ENCODE measurements at places on chromosomes 2 and 18.

- H3K27me3 ChIP-seq: no peaks in the 10 kb centered on the region
- H3K4me1 ChIP-seq: no peaks in the 10 kb centered on the region
- no peak overlapping the region for H3K27ac ChIP-seq
- DNase-seq: no peak
These were observed 3.6 kb downstream of the LDLRAD4 start for GRCh38 chr18:13221869-13222855.

DNA sequence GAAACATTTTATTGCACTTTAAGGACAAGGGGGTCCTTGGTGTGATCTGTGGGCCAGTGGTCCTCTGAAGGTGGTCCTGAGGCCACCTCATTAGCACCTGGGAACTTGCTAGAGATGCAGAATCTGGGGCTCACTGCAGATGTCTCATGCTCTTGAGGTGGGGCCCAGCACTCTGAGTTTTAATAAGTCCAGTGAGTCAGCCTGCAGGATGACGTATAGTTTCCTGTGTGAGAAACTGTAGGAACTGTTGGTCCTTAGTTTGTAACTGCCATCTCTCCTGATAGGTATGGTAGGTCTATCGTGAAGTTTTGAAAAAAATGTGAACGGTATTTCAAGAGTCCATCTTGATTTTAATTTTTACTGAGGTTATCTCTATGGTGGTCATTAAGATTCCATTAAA lies 2.8 kb downstream of the TRPM8 start:
- no peak overlapping the region for H3K4me3 ChIP-seq
- no peaks in the 10 kb centered on the region for H3K36me3 ChIP-seq
- no peaks in the 10 kb centered on the region for H3K27me3 ChIP-seq
- H3K4me1 ChIP-seq: no peaks in the 10 kb centered on the region

DNA sequence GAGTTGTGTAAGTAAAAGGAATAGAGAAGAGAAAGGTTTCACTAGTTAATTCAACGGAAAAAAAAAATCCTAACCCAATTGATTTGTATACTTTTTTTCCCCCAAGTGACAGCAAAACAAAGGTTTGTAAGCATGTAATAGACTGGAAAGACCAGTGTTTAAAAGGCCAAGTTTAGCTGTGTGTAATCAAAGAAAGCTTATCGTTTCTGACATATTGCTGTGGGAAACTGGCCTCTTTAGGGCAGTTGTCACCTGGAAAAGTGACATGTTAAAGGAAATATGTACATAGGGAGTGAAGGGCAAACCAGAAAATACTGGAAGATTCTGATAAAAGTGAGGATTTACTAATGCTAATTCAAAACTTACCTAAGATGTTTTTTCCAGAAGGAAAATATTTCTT lies 45.9 kb upstream of the EPHA4 start:
- DNase-seq: no peak
- H3K36me3 ChIP-seq: no peaks in the 10 kb centered on the region
- H3K27me3 ChIP-seq: no peaks in the 10 kb centered on the region

- H3K4me1 ChIP-seq: no peaks in the 10 kb centered on the region
- no peak for DNase-seq
- no peak overlapping the region for H3K27ac ChIP-seq
- H3K27me3 ChIP-seq: no peaks in the 10 kb centered on the region
- H3K4me3 ChIP-seq: no peak overlapping the region
These were observed 16.0 kb upstream of the CNDP2 start for GRCh38 chr18:74480149-74480651.

- H3K4me1 ChIP-seq: no peaks in the 10 kb centered on the region
- no peak overlapping the region for H3K4me3 ChIP-seq
- H3K27ac ChIP-seq: no peak overlapping the region
- no peaks in the 10 kb centered on the region for H3K27me3 ChIP-seq
- DNase-seq: no peak
- no peaks in the 10 kb centered on the region for H3K36me3 ChIP-seq
These were observed 53.3 kb upstream of the TUBA3E start for GRCh38 chr2:130251535-130251872.
